Hippocampal formation (tissue), 2 donors: ENCODE measurements at places on chromosomes 1 and 21.
A peak's percentile ranks its signal among the peaks of the same experiment; 100 is the strongest.

GRCh38 chr21:42027822-42028765, 17.9 kb upstream of the ZBTB21 start:
- DNase-seq, result no peak

GRCh38 chr21:33332143-33332542, 7.4 kb downstream of the IFNAR1 start:
- no peak for DNase-seq

DNA sequence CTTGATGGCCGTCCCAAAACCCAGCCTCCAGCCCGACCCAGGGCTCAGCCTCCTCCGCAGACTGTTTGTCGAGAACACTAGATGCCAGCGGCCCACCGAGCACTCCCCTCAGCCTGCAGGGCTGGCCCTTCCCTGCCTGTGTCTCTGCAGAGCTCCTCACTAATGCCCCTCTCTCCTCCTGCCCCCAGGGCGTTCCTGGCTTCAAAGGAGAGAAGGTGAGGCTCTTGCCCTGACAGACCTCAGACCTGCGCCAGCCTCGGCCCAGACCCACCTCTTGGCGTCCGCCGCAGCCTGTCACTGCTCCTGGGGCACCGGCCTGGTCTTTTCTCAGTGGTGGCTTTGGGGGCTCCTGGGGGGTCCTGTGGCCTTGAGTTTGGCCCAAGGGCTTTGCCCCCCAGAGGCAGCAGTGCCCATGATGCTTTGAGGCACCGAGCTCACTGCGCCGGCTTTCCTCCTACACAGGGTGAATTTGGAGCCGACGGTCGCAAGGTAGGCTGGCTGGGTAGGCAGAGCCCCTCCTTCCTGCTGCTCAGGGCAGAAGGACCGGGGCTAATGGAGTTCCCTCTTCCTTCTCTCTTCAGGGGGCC, 18.4 kb downstream of the COL6A2 start:
- no peak for DNase-seq

- DNase-seq, result no peak
Observed at GRCh38 chr1:225567789-225568188, 85.1 kb downstream of the ENAH start.

DNA sequence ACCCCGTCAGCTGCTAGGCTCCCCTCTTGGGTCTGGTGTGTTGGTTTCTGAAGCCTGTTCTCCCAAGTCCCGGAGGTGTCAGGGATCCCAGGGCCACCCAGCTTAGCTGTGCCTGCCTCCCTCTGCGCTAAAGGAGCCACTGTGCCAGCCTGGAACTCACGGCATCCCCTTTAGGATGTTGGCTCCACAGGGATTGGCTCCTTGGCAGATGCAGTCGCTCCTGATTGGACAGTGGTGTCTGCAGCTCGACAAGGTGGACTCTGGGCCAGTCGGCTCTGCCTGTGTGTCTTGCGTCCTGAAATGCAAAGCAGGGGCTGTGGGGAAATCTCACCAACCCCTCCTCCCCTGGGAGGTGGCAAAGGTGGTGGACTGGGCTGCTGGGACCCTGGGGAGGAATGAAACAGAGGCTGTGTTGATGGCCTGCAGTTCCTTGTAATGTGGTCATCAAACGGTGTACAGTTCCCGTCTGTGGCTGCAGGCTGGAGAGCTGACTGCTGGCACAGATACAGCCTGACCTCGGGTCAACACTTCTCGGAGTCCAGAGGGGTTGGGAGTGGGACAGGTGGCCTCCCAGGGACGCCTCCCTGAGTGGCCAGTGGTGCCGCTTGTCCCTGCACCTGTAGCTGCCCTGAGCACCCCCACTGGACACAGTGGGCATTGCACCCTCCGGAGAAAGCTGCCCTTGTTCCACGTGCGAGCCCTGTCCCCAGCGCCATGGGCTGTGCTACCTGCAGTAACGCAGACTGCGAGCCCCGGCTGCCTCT, 11.5 kb upstream of the KCNAB2 start:
- no peak for DNase-seq

DNA sequence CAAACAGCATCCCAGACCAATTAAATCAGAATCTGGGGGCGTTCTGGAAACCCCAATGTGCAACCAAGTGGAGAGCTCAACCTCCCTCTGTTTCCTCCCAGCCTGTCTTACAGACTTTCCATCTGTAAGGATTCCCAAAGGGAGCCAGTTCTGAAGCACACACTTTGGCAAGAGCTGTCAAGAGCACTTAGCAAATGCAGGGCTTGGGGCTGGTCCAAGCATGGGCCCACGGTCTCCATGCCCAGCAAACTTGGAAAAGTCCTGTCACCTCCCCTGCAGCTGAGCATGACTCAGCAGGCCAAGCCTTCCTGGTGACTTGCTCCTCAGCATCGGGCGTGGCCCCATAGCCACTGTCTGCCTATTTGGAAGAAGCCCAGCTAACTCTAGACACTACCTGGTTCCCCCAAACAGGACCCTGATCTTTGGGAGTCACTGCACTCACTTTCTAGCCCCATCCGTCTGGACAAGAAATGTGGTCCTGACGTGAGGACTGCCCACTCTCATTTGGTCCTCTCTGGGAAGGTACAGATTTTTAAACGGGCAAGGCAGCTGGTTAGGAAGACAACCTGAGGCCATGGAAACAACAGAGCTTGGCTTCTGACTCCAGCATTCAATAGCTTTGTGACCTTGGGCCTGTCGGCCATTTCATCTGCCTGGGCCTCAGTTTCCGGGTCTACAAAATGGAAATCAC, 16.9 kb downstream of the SLC2A1 start:
- peak; percentile 58 for DNase-seq

- no peak for DNase-seq
Observed at GRCh38 chr1:38818175-38818976, 41.2 kb downstream of the RRAGC start.

DNA sequence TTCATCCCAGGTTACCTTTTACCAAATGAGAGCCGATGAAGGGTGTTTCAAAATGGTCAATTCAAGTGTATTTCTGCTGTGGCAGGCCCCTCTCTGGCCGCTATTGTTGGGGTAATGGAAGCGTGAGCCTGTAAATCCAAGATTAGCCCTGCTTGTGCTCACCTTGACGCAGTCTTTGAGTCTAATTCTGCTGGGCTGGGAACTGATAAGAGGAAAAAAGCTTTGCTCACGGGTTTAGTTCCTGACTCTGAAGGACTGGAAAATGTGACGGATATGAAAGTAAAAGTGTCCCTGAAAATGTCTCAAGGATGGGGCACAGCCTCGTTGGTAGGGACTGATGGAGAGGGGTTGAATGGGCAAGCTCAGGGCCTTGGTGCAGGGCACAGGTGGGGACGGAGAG, 125.9 kb upstream of the GALNT2 start:
- no peak for DNase-seq

- DNase-seq, result no peak
Observed at GRCh38 chr1:15949453-15950245, 26.3 kb downstream of the ZBTB17 start.

- DNase-seq, result no peak
Observed at GRCh38 chr1:85504417-85504816, 39.5 kb upstream of the DDAH1 start.

- no peak for DNase-seq
Observed at GRCh38 chr1:2229911-2230731, 2.0 kb downstream of the SKI start.

DNA sequence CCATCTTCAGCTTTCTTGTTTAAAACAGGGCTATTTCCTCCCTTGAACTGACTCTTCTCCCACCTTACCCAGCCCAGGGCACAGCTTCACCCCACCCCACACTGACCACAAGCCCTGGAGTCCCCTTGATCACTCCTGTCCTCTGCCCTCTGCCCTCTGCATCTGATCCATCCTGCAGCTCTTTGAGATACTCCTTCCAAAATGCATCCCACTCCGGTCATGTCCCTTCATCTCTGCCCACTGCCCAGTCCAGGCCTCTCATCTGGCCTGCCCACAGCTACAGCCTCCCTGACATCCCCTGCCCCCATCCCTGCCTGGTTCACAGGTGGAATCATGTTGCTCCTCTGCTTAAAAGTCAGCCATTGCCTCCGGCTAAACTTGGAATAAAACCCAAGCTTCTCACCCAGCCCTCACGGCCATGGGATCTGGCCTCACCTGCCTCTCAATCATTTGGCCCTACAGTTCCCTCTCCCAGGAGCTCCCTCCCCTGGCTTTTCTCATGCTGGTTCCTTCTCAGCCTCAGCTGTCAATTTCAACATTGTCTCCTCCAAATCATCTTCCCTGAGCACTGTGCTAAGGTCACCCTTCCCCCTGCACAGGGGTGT, 202.0 kb downstream of the MATN1 start:
- DNase-seq, result no peak

GRCh38 chr1:110060034-110060661, 10.3 kb downstream of the ALX3 start:
- no peak for DNase-seq

DNA sequence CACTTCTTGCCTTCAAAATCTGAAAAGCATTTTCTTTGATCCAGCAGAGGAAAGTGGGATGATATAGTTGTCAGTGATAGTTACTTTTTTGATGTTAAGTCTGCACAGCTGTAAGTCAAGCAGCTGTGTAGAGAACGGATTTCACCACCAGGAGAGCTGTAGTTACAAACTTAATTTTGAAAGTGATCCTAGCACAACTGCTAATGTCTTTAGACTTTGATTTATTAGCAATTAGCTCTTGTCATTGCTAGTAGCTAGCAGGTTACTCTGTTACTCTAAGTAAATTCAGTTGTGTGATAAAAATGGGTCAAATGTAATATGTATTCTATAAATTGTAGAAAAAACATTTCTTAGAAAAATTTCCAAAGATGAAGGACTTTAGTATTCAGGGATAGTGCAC, 46.0 kb downstream of the ALG6 start:
- no peak for DNase-seq

- DNase-seq, result no peak
Observed at GRCh38 chr1:229190057-229190575, 80.8 kb upstream of the RAB4A start.

DNA sequence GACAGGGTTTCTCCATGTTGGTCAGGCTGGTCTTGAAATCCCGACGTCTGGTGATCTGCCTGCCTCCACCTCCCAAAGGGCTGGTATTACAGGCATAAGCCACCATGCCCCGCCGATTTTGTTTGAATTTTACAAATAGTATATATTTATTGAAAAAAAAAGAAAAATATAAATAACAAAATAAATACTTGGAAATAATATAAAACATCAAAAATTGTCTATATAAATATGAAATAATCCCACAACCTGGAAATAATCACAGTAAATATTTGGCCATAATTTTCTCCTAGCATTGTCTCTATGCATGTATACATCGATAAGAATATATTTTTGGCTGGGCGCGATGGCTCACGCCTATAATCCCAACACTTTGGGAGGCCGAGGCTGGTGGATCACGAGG, 2.7 kb upstream of the PLOD1 start:
- no peak for DNase-seq

DNA sequence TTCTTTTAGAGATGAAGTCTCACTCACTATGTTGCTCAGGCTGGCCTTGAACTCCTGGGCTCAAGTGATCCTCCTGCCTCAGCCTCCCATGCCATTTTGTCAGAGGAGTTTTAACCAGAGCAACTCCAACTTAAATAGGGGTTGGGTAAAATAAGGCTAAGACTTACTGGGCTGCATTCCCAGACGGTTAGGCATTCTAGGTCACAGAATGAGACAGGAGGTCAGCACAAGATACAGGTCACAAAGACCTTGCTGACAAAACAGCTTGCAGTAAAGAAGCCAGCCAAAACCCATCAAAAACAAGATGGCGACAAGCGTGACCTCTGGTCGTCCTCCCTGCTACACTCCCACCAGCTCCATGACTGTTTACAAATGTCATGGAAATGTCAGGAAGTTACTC, 5.7 kb upstream of the DNAH14 start:
- no peak for DNase-seq

GRCh38 chr1:91897016-91897415, 11.1 kb upstream of the TGFBR3 start:
- DNase-seq, result no peak

GRCh38 chr1:198606020-198606438, 32.8 kb upstream of the PTPRC start:
- no peak for DNase-seq

GRCh38 chr1:22637907-22638445, 1.5 kb downstream of the C1QA start:
- DNase-seq, result no peak

DNA sequence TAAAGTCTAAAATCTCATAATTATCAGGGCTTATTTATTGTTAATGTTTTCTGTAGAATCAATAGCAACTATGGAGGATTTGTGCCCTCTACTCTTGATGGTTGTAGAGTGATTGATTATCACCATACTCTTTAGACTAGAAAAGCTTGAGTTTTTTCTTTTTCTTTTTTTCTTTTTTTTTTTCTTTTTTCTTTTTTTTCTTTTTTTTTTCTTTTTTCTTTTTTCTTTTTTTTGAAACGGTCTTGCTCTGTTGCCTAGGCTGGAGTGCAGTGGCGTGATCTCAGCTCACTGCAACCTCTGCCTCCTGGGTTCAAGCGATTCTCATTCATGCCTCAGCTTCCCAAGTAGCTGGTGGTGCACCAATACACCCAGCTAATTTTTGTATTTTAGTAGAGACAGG, 29.7 kb downstream of the TOR1AIP1 start:
- no peak for DNase-seq

GRCh38 chr1:32949519-32949918, 15.1 kb downstream of the RNF19B start:
- DNase-seq, result no peak

DNA sequence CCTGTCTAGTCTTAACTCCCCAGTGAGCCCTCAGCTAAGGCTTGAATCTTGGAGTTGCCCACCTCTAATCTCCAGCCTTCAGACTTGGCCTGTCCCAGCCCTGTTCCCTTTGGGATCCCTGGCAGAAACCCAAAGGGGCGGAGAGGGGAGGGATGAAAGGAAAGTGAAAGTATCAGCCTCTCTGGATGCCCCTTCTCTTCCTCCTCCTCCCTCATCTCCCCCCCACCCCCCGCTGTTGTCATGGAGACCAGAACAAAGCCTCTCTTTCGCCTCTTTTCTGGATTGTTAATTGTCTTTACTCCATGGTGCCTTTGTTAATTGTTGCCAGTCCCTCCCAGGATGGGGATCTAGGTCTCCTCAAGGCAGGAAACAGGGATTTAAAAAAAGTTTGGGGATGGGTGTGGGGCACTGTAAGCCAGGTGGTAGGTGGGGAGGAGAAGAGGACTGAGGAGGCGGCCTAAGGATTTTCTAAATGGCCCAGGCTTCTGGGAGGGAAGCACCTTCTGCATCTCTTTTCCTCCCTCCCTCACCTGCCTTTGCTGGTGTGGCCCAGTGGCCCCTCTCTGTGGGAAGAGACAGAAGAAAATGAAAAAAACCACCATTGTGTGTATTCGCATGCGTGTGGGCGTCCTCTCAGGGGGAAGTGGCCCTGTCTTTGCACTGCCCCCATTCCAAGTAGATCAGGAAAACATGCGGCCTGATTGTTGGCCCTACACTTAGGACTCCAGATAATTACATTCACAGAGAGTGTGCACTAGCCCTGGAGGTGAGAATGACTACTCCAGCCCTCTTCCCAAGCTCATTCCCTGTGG, 7.5 kb upstream of the SOX13 start:
- DNase-seq, result peak; percentile 91

DNA sequence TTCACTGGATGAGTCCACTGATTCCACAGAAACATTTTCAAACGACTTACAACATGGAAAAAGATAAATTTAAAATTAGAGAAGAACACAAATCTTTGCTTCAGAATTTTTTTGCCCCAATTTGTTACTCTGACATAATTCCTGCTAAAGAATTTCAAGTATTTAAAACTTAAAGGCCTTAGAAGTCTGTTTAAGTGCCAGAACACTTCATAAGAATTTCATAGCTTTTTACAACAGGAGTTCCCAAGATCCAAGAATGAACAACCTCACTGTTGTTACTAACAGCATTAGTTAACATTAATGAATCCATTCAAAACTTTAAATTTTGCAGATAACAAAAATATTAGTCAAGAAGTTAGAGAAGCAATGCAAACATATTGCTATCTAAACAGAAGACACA, 31.7 kb downstream of the ARHGAP29 start:
- no peak for DNase-seq

- DNase-seq, result no peak
Observed at GRCh38 chr1:230400007-230400344, 26.2 kb downstream of the PGBD5 start.
